T-helper 9 cell (primary cell): ENCODE measurements at places on chromosomes 12 and 14.

- no peak for DNase-seq
Measured at GRCh38 chr12:120598674-120599463, 17.7 kb upstream of the POP5 start.

DNA sequence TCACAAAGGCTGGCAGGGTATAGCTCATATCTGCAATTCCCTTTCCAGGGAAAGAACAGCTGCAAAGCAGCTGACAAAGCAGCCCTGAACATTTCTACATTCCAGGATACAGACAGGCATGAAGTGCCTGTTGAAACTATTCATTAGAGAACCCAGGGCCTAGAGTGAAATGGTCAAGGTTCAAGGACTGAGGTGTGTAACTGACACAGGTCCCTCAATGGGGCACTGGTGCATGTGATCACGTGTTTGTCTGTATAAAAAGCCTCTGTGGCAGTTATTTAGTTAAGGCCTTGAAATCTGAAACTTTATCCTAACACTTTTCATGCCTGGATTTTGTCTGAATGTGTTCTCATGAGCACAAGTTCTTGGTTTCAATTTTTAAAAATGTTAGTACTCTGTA lies 47.1 kb downstream of the GIT2 start:
- no peak for DNase-seq

DNA sequence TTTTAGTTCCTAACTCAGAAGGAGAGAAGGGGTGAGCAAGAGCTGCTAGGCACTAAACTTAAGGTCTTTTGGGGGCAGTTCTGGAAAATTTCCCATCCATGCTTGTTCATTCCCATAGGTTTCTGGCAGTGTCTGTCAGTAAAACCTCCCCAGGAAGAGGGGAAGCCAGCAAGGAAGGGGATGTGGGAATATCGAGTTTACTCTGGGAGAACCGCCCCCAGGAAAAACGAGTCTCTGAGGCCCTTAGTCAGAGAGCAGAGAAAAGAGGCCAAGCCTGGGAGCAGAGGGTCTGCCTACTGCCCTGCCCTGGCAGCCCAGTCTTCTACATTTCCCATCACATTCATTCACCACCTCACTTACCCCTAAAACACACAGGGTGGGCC lies 55.9 kb downstream of the TMCC3 start:
- DNase-seq, result no peak

GRCh38 chr12:53230108-53230845 lies 1.7 kb downstream of the RARG start:
- no peak for DNase-seq

DNA sequence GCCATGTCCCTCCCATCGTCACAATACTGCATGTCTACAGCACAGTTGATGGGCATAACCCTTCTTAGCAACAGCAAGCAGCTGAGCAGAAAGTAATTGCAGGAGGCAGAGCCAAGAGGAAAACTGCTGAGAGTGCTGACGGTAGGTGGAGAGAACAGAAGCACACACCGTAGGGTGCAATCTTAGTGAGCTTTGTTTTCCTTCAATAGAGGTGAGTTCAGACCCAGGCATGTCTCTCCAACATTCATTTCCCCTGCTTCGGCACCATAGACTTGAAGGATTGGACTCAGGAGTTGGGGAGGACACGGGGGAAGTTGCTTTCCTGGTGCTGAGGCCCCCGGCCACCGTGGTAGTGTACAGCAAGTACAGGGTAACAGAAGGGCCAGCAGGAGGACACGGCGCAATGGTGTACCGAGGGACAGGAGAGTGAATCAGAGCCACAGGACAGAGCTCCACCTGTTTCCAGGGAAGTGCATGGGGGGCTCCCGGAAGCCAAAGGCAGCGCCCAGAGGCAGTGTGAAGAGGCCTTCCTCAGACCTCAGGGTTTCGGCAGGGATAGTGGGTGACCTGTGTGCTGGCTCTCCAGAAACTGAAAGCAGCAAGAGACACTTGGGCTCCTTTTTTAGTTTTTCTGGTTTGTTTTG lies 36.3 kb upstream of the SINHCAF start:
- no peak for DNase-seq

DNA sequence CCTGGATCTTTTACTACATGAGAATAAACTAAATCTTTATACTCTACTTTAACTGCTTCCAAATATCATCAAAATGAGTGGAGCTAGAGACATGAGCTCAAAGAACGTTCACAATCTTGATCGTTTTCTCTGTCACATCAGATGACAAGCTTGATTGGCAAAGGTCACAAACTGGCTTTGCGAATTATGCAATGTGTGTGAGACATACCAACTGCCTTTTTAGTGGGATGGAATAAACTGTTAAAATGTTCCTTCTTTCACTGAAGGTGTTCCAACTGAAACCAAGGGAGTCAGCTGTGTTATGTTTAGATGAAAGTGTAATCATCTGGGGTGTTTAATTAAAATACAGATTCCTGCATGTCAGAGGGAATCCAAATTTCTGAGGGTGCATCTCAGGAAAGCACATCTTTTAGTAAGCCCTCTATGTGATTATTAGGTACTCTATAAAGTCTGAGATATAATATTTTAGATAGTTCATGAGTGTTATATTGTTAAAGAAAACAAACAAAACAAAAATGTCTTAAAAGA lies 21.9 kb downstream of the KITLG start:
- no peak for DNase-seq

DNA sequence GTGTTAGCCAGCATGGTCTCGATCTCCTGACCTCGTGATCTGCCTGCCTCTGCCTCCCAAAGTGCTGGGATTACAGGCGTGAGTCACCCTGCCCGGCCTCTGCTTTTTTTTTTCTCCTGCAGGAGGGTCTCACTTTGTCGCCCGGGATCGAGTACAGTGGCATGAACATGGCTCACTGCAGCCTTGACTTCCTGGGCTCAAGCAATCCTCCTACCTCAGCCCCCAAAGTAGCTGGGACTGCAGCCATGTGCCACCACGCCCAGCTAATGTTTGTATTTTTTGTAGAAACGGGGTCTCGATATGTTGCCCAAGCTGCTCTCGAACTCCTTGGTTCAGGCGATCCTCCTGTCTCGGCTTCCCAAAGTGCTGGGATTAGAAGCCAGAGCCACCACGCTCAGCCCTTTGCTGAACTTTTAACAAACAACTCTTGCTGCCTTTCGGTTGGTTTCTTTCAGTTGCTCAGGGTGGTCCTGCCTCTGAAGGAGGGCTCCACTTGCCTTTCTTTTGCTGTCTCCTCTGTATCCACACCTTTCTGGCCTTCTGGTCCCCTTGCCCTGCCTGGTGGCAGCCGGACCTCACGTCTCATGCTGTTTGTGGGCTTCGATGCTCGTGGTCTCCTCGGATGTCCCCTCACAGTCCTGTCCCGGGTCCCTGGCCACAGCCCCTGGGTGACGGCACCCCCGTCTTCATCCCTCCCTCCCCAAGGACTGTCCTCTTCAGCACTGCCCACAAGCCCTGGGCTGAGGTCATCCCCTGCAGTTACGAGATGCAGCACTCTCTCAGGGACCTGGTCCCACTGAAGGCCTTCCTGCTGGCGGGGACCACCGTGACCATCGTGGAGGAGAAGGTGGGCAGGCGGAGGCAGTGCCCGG lies 3.8 kb upstream of the B3GNT4 start:
- no peak for DNase-seq

- DNase-seq, result no peak
Measured at GRCh38 chr12:26768611-26769603, 64.1 kb downstream of the ITPR2 start.

- DNase-seq, result no peak
Measured at GRCh38 chr12:99111600-99111999, 466.5 kb downstream of the APAF1 start.

DNA sequence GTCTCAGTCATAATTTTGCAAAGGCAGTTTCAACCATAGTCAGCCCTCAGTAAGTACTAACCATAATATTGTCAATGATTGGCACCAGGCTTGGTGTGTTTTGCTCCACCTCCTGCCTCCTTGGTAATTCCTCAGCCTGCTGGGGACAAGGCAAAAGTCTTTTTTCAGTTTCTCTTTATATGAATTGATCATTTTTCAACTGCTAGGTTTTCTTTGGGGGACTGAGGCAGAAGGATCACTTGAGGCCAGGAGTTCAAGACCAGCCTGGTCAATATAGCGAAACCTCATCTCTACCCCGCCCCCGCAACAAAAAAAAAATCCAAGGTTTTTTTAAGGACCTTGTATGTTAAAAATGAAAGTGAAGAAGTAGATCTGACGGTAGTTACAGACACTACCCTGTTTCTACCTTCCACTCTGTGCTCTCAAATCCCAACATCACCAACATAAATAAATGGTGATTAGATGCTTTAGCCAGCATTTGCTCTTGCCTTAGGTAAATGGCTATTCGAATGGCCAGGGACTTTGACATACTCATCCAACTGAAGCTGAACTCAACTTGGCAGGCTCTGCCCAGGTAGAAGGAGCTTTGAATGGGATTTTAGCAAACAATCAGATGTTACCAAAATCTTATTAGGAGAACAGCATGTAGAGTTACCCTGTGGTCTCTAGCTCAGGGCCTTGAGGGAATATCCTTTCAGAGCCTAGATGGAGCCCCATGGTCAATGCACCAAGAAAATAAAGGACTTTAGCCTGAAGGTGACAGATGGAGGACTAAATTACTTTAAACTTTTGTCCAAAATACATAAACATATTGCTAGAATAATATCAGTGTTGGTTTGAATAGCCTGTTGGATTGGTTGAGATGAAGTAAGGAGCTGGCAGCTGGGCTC lies 126.9 kb upstream of the AMIGO2 start:
- no peak for DNase-seq

GRCh38 chr12:22348208-22348607 lies 13.7 kb upstream of the ST8SIA1 start:
- DNase-seq, result no peak

DNA sequence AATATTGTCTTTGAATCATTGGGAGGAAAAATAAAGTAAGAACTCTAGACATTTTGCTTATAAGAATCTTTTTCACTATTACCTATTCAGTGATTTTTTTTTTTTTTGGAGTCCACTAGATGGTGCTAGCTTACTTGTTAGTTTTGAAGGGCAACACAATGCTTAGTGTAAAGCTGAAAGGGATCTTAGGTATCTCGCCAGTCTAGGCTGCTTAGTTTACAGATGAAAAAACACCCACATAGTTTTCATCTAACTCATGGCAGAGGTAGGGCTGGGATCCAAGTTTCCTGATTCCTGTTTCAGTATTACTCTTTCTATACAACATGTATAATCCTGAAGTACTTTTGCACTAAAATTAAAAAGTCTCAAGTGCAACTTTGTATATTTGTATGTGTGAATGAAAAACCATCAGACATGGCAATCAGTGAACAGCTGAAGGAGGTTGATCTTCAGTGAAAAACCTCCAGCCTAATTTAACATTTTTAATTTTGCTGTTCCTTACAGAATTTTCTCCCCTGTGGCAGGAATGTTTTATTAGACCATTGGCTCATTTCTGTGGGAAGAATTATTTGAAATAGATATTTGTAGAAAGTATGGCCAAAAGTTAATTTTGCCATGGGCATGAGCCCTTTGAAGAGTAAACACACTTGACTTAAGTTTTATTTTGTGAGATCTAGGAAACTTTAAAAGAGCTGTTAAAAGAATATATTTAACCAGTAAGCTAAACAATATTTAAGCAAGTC lies 40.7 kb downstream of the LRRIQ1 start:
- no peak for DNase-seq

- DNase-seq, result no peak
Measured at GRCh38 chr14:62117751-62118105, 355.5 kb downstream of the SNAPC1 start.

- DNase-seq, result no peak
Measured at GRCh38 chr14:105039458-105040205, 18.7 kb upstream of the CDCA4 start.

DNA sequence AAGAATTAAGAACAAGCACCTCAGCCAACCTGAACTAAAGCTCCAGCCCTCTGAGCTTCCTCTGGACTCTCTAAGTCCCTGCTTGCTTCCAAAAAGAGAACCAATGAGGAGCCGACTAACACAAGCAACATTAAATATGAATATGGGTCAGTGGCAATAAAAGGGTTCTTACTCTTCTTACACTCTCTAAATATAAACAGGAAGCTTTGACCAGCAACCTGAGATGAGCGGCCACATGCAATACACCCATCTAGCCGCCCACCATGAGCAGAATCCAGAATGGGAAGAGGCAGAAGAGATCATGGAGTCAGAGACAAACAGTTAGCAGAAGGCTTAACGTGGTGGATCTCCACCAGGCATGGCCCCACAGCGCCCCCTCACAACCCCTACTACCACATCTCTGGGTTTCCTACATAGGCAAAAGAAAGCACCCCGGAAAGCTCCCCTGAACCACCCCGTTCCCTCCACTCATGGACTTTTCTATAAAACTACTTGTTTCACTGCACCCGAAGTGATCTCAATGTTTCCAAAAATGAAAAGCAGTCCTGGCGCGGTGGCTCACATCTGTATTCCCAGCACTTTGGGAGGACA lies 59.4 kb downstream of the TTC7B start:
- DNase-seq, result no peak

- DNase-seq, result no peak
Measured at GRCh38 chr14:100285913-100286400, 20.3 kb downstream of the SLC25A29 start.
